ENCODE measurements at places on chromosomes 13 and 19.

DNA sequence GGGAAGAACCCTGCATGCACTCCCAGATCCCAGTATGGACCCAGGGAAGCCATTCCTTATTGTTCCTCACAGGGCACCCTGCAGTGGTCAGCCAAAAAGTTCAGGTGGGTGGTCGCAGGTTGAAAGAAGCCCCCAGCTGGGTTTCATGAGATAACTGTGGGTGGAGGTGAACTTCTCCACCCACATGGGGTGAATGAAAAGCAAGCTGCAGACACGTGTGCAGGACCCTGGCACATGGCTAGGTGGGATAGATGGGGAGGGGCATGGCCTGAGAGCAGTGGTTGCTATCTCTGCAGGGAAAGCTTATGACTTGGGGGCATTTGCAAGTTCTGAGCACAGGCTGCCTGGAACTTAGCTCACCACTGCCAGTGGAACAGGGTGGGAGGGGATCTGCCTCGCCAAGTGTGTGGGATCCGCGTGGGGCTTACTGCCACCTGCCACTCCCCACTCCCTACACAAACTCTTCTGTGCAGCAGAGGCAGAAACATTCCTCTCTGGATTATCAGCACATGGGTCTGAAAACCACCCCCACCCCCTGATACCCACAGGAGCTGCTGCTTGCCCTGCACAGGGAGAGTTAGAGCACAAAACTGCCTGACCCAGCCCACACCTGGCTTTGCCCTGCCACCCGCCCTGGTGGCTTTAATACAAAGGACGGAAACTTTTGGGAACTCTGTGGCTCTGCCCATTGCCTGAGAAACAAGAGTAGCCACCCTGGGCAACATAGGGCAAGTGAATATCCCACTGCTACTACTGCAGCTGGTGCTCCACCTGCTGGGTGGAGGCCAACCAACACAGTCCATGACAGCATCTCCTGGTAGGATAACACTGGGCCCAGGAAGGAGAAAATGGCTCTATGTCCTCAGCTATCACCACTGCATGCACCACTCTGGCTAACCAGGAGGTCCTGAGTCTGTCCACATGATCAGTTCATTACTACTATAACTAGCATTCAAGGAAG lies 24.4 kb downstream of the PLA2G4C start:
- DNase-seq: no peak

GRCh38 chr13:42628666-42629065 lies 54.7 kb downstream of the TNFSF11 start:
- no peak for DNase-seq

DNA sequence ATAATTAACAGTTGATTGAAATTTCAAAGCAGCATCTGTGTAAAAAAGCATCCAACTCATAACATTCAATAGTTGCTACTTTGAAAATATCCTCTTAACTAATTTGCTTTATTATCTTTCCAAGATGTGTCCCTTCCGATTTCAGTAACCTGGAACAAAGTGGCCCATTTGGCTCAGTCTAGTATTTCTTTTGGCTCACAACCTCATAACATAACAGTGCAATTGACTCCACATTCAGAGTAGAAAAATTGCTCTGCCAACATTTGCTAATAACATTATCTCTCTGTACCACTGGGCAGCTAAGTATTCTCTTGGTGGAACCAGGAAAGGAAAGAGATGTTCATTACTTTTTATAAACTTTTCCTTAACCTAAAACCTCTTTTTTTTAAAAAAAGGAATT lies 571.1 kb upstream of the ARGLU1 start:
- no peak for DNase-seq

GRCh38 chr19:40632311-40633036 lies 31.3 kb downstream of the LTBP4 start:
- DNase-seq: no peak

GRCh38 chr13:97904059-97904458 lies 49.4 kb upstream of the IPO5 start:
- DNase-seq: no peak

DNA sequence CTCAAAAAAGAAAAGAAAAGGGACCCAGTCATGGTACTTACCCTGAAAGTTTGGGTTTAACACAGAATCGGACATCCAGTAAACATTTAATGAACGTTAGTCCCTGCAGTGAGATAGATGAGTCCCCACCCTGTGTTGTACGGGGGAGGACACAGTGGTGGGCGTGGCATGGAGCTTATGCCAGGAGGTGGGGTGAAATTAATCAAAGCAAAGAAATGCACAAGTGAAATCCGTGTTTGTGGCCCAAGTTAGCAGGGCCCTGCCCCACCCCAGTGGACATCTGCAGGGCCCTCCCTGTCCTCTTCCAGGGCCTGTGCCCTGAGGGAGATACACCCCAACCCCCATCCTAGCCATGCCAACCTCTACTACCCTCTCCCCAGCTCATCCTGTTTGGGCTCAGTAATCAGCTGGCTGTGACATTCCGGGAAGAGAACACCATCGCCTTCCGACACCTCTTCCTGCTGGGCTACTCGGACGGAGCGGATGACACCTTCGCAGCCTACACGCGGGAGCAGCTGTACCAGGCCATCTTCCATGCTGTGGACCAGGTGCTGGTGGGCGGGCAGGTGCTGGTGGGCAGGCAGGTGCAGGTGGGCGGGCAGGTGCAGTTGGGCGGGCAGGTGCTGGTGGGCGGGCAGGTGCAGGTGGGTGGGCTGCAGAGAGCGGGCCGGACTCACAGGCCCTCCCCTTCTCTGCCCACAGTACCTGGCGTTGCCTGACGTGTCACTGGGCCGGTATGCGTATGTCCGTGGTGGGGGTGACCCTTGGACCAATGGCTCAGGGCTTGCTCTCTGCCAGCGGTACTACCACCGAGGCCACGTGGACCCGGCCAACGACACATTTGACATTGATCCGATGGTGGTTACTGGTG lies 3.9 kb downstream of the MCOLN1 start:
- no peak for DNase-seq

GRCh38 chr19:41965106-41965505 lies 6.0 kb upstream of the RABAC1 start:
- no peak for DNase-seq

- DNase-seq: no peak
Measured at GRCh38 chr13:91714855-91715254, 316.4 kb downstream of the GPC5 start.

GRCh38 chr19:35140962-35141836 lies 1.9 kb upstream of the FXYD7 start:
- peak; percentile 87 for DNase-seq

GRCh38 chr19:17871878-17872250 lies at the start of gene SLC5A5:
SLC5A5 (plus strand) TSS chr19:17871945; CDS start chr19:17872320, 375 bp downstream.
- DNase-seq: peak; percentile 47

DNA sequence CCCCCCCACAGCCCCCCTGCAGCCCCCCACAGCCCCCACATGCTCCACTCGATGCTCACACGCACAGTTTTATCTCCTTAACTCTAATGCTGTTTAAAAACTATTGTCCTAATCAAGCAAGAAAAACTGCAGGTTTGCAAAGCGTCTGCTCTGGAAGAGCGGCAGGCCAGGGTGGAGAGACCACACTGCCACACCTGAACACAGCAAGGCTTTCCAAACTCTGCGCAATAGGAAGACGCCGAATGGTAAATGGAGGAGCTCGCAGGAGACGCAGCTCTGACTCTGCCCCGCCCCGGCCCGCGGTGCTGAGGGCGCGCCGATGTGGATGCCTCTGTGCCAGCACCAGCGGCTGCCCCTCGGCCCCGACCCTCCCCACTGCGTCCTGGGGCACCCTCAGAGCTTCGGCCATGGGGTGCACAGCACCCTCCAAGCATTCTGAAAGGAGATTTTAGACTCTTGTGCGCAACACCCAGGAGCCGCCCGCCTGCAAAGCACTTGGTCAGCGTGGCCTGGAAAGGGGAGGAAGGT lies 32.4 kb downstream of the RASA3 start:
- no peak for DNase-seq

DNA sequence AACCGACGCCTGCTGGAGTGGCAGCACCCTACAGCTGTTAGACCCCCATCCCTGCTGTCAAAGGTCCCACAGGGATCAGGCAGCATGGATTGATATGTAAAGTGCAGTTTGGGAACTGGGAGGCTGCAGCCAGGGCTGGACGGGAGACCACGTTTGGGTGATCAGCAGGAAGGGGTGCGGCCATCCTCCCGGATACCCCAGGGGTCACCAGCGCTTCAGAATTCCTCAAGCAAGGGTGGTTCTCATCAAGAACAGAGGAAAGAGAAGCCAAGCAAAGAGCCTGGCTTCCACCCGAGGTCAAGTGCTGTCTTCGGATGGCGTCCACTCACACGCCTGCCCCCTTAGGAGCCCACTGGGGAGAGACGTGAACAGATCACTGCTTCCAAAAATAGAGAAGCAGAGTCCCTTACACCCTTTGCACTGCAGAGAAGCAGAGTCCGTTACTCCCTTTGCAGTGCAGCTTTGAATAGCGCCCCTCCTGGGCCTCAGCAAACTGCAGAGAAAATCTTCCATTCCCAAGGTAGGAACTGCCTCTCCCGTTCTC lies 35.5 kb downstream of the DHRS12 start:
- no peak for DNase-seq

GRCh38 chr19:51000981-51001380 lies 423 bp downstream of the KLK8 start:
- no peak for DNase-seq

DNA sequence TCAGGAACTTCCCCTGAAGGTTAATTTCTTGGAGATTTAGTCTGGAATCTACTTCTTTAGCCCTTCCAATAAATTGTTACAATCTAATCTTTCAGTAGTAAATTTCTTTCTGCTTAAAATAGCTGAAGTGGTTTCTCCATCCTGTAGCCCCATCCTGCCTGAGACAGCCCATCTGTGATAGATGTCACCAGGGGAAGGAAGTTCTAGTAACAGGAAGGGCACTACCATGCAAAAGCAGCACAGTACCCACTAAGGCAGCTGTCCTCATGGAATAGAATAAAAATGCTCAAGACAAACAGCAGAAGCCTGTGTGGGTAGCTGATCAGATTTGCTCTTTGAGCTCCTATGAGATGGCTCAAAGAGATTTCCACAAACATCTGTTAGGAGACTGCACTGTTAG lies 1036.5 kb downstream of the SLITRK5 start:
- DNase-seq: no peak

DNA sequence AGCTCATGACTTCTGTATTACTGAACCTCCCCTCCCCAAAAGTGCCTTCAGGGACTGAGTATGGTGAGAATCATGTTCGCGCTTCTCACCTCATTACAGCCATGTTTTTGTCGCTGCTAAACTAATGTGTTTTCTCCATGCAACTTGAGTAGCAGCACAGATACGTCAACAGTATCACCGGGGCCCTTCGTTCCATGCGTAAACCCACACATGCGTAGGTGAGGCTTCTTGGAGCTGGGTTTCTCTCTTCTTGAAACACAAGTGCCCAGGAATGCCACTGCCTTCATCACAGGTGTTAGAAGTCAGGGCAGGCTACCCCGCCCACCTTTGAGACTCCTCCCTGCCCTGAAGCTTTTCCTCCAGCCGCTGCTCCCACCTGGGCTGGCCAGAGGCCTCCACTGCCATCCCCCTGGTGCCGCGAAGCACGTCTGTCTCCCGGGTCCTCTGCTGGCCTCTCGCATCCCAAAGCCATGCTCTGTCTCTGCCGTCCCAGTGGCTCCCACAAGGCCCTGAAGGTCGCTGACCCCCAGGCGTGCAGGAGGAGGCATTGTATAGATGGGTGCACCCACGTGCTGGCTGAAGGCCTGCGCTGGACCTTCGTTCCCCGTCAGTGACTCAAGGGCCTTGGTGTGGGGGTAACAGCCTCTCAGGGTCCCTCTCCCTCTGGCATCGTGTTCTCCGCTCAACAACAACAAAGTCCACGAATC lies 135.3 kb upstream of the MCF2L start:
- DNase-seq: no peak

GRCh38 chr19:7468840-7469239 lies 20.0 kb downstream of the PEX11G start:
- DNase-seq: no peak

DNA sequence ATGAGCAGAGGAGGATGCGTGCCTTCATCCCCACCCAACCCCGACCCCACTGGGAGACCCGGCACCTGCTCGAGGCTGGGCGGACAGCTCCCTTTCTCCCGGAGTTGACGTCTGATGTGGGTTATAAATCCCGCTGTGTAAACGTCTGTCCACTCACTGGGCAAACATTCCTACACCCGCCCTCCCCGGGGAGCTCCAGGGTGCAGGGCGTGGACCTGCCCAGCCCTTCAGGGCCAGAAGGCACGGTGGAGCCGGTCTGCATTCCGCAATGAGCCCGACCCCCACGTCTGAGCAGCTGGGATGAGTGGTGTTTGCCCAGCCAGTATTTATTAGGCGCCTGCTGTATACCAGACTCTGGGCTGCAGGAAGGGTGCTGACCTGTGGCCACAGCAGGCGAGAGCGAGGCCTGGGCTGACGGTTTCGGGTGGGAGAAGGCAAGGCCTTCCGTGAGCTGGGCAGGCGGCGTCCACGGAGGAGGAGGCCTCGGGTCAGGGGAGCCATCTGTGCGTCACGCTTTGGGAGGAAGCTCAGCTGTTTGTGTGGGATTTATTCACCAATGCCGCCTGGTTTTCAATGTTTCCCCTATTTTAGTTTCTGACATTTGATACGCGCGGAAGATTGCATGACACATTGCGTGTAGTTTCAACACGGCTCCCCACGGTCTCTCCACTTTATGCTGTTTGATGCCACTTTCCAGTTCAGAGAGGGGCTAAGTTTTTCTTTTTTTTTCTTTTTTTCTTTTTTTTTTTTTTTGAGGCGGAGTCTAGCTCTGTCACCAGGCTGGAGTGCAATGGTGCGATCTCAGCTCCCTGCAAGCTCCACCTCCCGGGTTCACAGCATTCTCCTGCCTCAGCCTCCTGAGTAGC lies 2.0 kb downstream of the MISP start:
- DNase-seq: no peak

- no peak for DNase-seq
Measured at GRCh38 chr13:70613295-70613694, 505.0 kb upstream of the KLHL1 start.

DNA sequence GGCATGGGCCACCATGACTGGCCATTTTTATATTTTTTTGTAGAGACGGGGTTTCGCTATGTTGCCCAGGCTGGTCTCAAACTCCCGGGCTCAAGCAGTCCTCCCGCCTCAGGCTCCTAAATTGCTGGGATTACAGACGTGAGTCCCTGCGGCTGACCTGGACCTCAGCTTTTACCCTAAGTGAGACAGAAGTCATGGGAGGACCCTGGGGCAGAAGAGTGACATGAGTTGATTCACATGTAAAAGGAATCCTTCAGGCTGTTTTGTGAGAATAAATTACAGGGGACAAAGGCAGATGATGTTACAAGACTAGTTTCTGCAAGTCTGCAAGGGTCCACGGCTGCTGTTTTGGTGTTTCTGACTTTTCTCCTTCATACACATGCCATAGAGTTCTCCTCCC lies 2.6 kb upstream of the BCAM start:
- no peak for DNase-seq

DNA sequence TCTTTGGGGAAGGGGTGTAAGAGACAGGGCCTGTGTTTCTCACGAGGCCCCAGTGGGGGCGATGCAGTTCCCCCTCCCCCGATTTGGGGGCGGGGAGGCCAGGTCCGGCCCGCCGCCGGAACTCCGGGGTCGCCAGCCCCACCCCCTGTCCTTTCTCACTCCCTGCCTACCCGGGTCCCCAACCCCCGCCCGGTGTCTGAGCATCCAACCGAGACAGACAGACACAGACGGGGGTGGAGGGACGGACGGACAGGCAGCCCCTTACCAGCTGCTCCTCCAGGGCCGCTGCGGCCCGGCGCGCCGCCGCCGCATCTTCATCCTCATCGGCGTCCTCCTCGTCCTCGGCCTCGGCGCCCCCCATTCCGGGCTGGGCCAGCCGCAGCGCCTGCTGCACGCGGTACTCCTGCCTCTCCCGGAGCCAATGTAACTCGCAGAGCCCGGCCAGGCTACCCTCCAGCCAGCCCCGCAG lies 397 bp downstream of the DACT3 start:
- no peak for DNase-seq

Data from B cell (primary cell).